CD4-positive, alpha-beta T cell treated with Interleukin-1 beta for 1 hour (primary cell): ENCODE measurements at places on chromosomes 6 and 20.

DNA sequence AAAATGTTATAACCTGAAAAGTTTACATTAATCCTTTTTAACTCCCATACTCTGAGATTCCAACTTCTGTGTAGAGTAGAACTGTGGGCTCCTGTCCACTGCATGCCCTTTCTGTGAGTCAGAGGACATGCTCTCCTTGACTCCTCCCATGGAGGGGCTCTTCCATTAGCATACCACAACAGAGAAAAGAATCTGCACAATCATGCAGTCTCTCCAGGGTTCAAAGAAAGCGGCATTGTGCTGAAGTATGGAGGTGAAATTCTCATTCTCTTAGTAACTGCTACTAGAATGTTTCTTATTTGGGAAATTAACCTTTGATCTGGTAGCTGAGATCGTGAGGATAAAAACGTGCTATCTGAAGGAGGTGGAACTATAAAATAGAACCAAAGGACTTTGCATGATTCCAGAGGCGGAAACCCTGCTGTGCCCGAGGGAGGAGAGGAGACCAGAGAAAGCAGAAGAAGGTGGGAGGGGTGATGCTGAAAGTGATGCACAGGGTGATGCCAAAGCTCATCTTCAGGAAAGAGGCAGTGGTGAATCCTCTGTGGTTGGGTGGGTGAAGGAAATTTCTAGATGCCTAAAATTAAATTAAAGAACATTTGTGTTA, 202.2 kb upstream of the PCSK2 start:
- no peak for DNase-seq

DNA sequence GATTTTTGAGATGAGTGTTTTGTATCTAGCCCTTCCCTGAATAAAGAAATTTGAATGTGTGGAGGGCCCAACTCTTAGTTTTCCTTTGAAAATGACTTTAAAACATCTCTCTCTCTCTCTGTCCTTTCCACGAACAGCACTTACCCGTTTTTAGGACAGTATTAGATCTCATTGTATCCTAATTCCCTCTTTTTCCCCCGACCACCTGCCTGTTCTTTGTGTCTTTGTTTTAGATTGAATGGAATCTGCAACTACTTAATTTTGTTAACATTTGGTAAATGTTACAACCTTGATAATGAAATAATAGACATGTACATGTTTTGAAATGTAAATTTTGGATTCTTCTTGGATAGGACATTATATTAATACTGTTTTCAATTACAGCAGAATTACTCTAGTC, 3.1 kb downstream of the DSP start:
- no peak for DNase-seq

- no peak for DNase-seq
Observed at GRCh38 chr6:52576054-52576391, 837 bp downstream of the TRAM2 start.

DNA sequence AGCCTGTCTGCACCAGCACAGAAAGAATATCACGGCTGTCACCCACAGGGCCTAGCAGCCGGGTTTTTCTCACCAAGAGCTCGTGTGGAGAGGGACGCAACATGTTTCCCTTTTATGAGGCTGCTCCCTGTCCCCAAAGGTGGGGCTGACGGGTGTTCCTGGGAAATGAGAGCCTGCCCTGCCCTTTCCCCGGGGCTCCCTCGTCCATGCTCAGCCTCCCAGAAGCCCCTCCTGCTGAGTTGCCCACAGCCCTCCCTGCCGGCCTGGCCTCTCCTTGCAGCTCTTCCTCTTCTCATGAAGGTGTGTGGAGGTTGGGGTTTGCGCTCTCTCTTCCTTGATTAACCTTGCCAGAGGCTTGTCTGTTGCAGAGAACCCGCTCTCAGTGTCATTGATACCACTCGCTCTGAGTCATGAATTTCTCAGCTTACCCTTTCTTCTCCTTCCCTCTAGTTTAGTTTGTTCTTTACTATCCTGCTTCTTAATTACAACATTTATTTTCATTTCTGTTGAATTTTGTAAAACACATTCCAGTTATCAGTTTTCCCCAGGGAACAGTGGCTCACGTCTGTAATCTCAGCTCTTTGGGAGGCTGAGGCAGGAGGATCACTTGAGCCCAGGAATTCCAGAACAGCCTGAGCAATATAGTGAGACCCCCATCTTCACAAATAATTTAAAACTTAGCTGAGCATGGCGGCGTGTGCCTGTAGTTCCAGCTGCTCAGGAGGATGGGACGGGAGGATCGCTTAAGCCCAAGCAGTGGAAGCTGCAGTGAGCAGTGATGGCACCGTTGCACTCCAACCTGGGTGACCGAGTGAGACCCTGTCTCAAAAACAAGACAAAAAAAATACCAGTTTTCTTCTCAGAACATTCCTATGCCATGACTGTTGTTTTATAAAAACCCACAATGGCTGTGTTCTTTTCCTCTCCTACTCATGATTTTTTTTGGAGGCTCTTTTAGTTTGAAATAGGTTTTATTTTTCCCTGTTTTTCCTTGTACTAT, 103.8 kb downstream of the TMEM242 start:
- no peak for DNase-seq

DNA sequence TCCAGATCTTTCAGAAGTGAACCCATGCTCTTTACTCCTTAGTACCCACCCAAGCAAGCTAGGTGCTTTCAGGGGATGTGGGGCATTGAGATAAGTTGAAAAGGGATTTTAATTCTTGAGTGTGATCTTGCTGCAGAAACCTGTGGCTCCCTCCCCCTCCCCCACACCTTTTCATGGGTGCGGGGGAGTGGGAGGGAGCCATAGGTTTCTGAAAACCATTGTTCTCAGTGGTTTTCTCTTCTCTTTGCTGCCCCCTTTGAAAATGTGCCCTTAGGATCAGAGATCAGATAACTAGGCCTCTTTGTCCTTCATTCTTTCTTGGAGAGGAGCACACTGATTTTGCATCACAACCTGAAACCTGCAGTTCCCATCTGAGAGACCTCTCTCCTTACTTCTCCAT, 2.4 kb downstream of the PCSK2 start:
- no peak for DNase-seq

GRCh38 chr6:112606656-112607435, 259.7 kb downstream of the RFPL4B start:
- no peak for DNase-seq

- peak; percentile 12 for DNase-seq
Observed at GRCh38 chr6:159075506-159076228, 30.9 kb upstream of the TAGAP start.

DNA sequence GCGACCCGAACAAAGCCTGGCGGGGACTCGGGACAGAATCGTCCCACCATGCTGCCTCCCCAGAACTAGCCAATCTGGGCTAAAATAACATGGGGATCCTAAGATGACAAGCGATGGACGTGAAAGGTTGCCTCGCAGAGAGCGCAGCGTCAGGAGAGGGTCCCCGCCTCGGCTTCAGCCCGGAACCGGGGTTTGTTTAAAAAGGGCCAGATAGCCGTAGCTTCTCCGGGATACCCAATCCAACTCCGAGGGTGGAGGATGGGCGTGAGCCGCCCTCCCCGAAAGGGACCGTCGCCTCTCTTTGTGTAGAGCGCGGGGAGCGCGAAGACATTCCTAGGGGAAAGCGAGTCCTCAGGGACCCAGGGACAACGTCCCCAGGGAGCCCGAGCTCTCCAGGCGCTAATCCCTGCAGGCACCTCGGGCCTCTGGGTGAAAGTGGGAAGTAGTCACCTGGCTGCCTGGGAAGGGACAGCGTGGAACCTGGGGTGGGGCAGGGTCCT, 643 bp downstream of the CD24 start:
- no peak for DNase-seq

DNA sequence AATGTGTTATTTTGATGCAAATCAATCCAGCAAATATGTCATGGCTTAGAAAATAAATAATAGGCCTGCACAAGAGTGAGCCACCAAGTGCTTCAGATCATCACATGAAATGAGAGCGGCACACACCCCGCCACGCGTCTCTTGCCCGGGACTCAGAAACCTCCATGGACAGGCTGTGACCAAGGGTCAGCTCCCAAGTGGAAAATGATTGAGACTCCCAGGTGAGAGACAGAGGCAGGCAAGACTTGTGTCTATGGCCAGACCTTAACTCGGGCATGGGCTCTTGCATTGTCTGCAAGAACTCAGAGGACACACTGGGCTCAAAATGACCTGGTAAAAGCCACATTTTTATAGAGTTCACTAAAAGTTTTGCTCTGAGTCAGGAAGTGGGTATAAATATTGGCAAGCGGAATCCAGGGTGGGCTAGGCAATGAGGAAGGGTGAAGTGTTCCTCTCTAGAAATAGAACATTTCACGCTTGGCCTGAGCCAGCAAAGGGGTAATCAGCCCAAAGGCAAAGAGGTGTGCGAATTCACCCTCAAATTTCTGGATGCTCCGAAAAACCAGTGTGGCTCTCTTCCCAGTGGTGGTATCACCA, 30.7 kb upstream of the RIN2 start:
- no peak for DNase-seq

DNA sequence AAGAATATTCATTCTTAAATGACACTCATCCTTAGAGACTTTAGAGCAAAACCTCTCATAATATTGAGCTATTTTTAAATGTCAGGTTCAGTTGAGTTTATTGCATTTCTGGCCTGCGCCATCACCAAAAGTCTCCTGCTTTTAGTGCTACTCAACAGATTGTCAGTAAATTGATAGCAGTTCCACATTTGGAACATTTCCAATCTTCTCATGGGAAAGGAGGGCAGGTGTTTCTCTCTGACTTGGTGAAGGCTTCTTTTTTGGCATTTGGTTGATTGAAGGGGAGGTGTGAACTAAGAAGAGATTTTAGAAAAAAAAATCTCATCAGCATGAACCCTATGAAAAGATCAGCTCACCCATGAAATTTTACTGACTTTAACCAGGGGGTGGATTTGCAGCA, 125.9 kb upstream of the INSM1 start:
- DNase-seq, result no peak

DNA sequence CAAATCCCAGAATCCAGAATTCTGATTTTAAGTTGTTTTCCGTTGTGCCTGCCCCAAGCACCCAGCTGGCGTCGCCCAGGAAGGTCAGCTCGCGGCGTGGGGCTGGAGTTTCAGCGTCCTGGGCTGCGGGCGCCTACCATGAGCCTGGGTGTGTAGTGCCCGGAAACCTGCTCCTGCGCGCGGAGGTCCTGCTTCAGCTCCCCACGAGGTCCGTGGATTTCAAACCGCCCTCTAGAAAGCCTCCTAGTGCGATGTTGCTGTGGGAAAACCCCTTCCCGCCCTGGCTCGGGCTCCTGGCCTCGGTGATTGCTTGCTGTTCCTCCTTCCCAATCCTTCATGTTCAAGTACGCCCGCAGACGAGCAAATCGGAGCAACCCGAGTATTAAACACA, 51.3 kb upstream of the NRN1 start:
- no peak for DNase-seq

- DNase-seq, result no peak
Observed at GRCh38 chr20:51193066-51193772, 170.3 kb upstream of the KCNG1 start.

GRCh38 chr20:33169176-33169794, 1.3 kb downstream of the BPIFA2 start:
- DNase-seq, result no peak

- no peak for DNase-seq
Observed at GRCh38 chr6:14477559-14477958, 360.0 kb downstream of the CD83 start.

DNA sequence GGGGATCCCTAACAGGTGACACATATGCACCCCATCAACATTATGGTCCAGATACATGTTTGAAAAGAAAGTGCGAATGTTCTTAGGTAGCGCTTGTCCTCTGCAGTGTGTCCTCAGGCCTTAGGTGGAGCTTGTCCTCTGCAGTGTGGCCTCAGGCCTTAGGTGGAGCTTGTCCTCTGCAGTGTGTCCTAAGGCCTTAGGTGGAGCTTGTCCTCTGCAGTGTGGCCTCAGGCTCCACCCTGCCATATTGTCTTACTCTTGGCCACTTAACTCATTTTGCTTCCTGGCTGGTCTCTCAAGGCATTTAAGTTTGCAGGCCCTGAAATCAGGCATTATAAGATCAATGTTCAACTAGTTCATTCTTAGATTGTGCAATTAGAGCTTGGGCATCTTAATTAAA, 74.7 kb upstream of the SCP2D1 start:
- DNase-seq, result no peak

GRCh38 chr20:60904730-60905129, 347.3 kb upstream of the CDH4 start:
- DNase-seq, result no peak

DNA sequence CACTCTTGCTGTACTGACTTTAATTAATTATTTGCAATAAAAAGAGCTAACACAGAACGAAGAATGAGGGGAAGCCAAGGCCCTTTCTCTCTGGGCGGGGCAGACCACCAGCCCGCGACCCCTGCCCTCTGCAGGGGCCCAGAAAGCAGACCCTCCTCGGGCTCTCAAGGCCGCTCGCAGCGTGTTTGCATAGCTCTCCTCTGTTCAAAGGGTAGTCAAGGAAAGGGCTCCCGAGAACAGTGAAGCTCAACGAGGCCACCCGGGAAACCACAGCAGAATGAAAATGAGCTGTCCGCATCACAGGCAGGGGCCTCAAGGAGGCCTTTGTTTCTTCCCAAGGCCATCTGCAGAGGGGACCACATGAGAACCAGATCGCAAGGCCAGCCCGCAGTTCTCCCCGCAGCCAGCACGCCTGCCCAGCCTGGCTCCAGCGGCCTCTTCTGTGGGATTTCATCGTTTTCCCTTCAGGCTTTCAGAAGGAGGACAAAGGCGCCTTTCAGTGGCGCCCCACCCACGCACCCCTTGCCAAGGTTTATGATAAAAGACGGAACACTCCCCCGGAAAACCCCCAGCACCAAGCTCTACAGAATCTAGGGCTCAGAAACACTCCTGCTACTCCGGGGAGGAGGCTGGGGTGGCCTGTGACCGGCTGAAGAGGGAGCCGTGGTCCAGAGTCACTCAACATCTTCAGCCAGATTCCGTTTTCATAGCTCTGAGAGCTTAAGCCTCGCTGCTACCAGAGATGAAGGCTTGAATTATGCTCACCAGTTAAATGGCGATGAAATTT, 25.3 kb downstream of the ACSS1 start:
- DNase-seq, result no peak

DNA sequence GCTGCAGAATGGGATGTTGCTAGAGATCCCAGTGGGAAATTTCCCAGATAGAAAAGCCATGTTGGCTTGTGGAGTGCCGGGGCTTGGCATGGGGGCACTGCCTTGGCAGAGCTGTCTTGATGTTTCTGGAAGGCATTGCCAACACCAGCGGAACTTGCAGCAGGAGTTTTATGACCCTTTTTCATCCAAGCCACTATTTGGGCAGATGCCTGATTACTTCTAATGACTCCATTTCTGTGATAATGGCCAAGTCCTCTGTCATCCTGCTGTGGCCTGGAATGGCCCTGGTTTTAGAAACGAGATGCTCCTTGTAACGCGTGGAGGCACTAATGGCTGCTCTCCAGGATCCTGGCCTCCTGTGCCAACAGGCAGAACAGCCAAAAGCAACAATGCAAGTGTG, 229.0 kb downstream of the ZNF217 start:
- DNase-seq, result no peak

DNA sequence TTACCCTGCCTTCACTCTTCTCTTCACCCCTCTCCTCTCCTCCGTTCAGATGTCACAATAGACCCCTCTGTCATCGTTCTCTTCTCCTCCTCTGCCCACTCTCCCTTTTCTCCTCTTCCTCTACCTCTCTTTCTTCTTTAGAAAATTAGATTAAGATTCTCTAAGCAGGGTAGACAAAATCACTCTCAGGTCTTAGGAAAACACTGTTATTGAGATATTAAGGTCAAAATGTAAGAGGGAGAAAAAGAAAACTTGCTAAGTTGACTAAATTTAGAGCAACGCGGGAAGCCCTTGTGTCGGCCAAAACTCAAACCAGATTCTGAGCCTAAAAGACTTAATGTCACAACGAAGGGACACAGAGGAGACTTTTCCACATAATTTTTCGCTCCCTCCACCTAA, 22.1 kb upstream of the ZNF184 start:
- DNase-seq, result no peak

- DNase-seq, result no peak
Observed at GRCh38 chr6:170057034-170057734, 233.7 kb downstream of the DLL1 start.
